GM23338 (cell line): ENCODE measurements at places on chromosomes 7 and 10. TPM values are rescaled to one million over a fixed set of nuclear protein-coding genes. Genes with fewer than 3 reads are reported as not detected.

NANOS1 gene
- total RNA-seq: 2.9 and 7.8 TPM in 2 replicates

ALOX5 gene
- total RNA-seq: 5.4 and 5.7 TPM in 2 replicates

ANK3 gene
- 70.5 and 85.2 TPM in 2 replicates for total RNA-seq

HPS1 gene
- 19.7 and 21.4 TPM in 2 replicates for total RNA-seq

BZW2 gene
- total RNA-seq: 95.3 and 108 TPM in 2 replicates

ACBD7 gene
- 14.7 and 24.1 TPM in 2 replicates for total RNA-seq

DYDC1 gene
- 2.1 TPM in 1 of 2 replicates, not detected in the other for total RNA-seq

IGFBP1 gene
- not detected in 2 replicates for total RNA-seq

TMEM213 gene
- 0.08 TPM in 1 of 2 replicates, not detected in the other for total RNA-seq

FAM241B gene
- total RNA-seq: 6.7 and 8.7 TPM in 2 replicates

ZP3 gene
- 4.3 and 5.1 TPM in 2 replicates for total RNA-seq

LIPN gene
- not detected in 2 replicates for total RNA-seq

PRTFDC1 gene
- total RNA-seq: 5.3 and 7.9 TPM in 2 replicates

PILRA gene
- 0.38 and 2.6 TPM in 2 replicates for total RNA-seq

FGFR2 gene
- total RNA-seq: 82.5 and 106 TPM in 2 replicates
